ENCODE measurements at places on chromosomes 13 and 19.
A peak's percentile ranks its signal among the peaks of the same experiment; 100 is the strongest.

GRCh38 chr13:39612023-39612637 lies 9.1 kb upstream of the LHFPL6 start:
- peak; percentile 33 for DNase-seq

GRCh38 chr13:48977973-48978372 lies 2.3 kb downstream of the FNDC3A start:
- no peak for DNase-seq

GRCh38 chr19:47805313-47805712 lies 962 bp upstream of the TPRX1 start:
- DNase-seq = no peak

DNA sequence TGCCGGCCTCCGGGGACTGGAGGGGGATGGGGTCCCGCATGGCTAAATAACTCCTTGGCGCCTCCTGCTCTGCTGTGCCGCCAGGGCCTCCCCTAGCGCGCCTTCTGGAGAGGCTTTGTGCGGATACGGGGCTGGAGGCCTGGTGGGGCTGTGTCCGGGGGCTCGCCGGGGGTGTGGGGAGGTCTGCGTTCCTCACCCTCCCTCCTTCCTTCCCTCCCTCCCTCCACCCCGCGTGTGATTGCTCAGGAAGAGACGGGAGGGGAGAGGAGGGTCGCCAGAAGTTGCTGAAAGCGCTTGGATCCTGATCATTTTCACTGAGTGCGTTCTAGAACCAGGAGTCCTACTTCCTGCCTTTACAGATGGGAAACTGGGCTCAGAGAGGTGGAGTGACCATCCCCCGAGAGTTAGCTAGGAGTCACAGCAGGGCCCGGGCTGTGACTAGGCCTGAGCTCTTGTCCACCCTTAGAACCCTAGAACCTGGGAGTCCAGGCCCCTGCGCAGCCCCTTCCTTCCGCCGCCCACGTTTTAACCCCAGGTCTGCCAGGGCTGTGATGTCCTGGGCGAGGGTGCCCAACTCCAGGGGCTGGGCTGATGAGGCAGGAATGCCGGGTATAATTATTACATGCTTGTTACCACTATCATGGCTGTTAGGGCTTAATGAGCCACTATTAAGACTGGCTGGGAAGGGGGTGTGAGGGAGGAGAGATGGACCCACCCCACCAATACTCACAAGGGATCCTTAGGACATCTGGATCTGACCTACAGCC lies 782 bp upstream of the JUND start:
- no peak for DNase-seq

DNA sequence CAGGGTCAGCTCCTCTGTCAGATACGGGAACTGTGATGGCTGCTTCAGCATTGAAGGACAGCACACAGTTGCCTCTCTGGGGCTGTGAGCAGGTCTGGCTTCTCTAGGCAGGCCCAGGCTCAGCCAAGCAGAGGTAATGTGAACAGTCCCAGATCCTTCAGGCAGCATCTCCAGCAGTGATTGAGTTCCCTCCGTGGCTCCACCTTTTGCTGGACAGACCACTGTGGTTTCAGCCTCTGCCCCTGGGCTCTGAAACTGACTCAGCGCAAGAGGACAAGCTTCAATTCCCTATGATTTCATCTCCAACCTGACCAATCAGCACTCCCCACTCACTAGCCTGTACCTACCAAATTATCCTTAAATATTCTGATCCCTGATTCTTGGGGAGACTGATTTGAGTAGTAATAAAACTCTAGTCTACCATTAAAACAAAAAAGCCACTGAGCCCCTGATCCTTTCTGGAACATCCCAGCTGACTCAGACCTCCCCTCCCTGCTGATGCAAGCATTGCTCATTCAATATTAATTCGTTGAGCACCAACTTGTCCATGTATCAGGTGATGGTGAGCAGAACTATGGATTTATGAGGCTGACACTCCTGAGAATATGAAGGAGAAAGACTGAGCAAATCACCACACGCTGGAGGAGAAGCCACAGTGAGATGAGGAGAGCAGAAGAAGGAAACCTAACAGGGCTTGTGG lies 16.7 kb downstream of the GSX1 start:
- no peak for DNase-seq

GRCh38 chr13:50916701-50917184 lies 7.2 kb downstream of the RNASEH2B start:
- no peak for DNase-seq

- no peak for DNase-seq
Observed at GRCh38 chr19:28585796-28586195, 627.2 kb downstream of the UQCRFS1 start.

DNA sequence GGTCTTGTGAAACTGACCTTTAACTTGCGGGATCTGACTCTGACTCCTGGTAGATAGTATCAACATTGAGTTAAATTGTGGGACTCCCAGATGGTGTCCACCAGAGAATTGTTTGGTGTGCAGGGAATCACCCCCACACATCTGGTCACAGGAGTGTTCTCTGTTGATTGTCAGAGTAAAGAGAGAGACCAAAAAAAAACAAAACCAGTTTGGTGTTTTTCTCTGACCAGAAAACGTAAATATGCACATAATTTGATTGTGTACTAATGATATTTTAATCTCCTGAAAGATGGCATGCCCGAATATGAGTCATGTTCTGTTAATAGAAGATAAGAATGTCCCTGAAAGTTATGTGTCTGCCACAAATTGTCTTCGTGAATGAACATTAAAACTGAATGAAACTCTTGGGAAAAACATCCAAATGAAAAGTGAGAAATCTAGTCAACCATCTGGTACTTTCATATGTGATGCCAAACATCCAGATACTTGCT lies 118.5 kb upstream of the GPC6 start:
- no peak for DNase-seq

DNA sequence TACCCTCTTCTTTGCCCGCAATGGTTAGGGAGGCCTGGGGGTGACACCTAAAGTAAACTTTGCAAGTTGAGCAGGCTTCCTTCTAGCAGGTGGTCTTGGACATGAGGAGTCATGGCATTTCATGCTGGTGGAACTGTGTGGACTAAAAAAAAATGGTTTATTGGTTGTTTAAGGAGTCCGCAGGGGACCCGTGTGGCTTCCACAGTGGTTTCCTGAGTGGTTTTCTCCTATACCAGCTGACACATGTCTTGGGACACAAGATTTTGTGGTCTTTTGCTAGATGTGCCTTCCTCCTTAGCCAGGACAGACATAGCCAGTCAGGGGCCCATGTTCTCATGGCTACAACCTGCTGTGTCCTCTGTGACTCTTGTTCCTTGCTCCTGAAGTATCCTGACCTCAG lies 1.5 kb downstream of the ZNF543 start:
- DNase-seq = no peak

- DNase-seq = no peak
Observed at GRCh38 chr13:50675651-50676050, 167.8 kb downstream of the DLEU7 start.

- DNase-seq = no peak
Observed at GRCh38 chr13:75864718-75865117, 228.6 kb downstream of the LMO7 start.

DNA sequence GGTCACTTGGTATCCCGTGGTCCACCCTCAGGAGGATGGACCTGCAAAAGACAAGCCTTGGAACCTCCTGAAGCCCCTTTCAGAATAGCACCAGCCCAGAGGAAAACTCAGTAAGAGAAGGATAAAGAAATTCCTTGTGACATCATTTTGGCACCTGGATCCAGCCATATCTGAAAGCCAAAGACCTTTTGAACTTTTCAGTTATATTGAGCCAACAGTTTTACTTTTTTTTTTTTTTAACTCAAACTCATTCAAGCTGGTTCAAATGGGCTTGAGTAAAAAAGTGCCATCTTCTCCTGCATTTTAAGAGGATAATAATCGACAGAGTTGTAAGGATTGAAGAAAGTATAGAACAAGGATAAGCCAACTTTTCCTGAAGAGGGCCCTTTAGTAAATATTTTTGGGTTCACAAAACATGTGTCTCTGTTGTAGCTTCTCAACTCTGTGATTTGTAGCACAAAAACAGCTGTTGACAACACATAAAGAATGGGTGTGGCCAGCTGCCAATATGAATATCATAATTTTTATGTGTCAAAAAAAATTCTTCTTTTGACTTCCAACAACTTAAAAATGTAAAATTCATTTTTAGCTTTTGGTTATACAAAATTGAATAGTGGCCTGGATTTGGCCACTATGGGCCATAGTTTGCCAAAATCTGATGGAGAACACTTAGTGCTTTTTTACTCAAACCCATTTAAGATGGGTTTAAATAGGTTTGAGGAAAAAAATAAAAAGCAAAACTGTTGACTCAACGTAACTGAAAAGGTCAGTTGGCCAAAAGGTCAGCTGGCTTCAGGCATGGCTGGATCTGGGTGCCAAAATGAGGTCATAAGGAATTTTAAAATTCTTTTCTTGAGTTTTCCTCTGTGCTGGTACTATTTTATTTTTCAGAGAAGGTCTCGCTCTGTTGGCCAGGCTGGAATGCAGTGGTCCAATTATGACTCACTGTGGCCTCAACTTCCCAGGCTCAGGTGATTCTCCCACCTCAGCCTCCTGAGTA lies 50.7 kb downstream of the ACSBG2 start:
- DNase-seq = no peak

- DNase-seq = no peak
Observed at GRCh38 chr13:50613356-50613831, 230.1 kb downstream of the DLEU7 start.

- DNase-seq = no peak
Observed at GRCh38 chr19:4007836-4008539, 452 bp downstream of the PIAS4 start.

DNA sequence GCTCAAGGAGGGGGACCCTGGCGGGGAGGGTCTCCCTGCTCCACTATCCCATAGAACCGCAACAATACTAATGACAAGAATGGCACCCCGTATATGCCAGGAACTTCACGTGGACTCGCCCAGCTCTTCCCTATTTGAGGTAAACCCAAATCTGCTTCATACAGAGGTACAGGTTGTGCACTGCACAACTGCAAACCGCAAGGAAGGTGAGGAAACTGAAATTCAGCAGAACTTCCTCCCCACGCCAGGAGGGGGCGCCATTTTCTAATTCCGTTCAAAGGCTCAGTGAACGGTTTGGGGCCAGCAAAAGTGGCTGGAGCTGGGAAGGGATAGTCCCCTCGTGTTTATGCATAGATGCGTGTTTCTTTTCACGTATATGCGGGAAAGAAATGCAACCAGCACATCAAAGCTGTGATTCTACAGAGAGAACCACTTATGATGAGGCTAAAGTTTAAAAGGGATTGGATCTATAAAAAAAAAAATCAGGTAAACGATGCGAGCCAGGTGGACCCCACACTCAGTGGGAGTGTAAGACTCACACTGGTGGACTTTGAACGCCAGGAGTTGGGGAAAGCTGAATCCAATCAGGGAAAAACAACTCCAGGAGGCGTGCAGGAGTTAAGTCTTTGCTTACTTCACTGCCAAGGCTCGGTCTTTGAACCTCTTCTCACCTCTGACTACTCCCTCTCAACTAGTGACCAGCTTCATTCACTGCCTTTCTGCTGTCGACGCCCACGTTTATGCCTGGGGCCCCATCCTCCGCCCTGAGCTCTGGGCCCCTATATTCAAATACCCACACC lies 20.3 kb downstream of the C19orf81 start:
- DNase-seq = no peak

GRCh38 chr13:30134578-30134977 lies 172.8 kb downstream of the KATNAL1 start:
- no peak for DNase-seq

- DNase-seq = no peak
Observed at GRCh38 chr13:40101708-40102359, 446.4 kb downstream of the COG6 start.

- DNase-seq = no peak
Observed at GRCh38 chr13:109604894-109605293, 181.5 kb downstream of the IRS2 start.

DNA sequence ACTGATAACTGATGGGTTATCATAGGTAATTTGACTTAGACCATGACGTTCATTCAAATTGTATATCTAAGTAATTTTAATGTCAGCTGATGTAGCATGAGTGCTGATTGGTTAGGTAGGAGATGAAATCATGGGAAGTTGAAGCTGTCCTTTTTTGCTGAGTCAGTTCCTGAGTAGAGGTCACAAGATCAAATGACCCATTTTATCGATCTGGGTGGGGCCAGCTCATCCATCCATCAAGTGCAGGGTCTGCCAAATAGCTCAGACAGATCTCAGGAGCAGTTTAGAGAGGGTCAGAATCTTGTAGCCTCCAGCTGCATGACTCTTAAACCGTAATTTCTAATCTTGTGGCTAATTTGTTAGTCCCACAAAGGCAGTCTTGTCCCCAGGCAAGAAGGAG lies 35.3 kb upstream of the CD177 start:
- no peak for DNase-seq

- DNase-seq = no peak
Observed at GRCh38 chr19:49687566-49688316, 1.7 kb upstream of the ADM5 start.

- no peak for DNase-seq
Observed at GRCh38 chr13:36062249-36062648, 68.9 kb downstream of the DCLK1 start.

GRCh38 chr19:45098521-45099466 lies 5.8 kb downstream of the PPP1R37 start:
- DNase-seq = no peak

- DNase-seq = peak; percentile 42
Observed at GRCh38 chr19:1568320-1569019, at the start of gene MEX3D. Gene MEX3D (minus strand): TSS chr19:1568325. CDS start chr19:1568058, 267 bp downstream.

DNA sequence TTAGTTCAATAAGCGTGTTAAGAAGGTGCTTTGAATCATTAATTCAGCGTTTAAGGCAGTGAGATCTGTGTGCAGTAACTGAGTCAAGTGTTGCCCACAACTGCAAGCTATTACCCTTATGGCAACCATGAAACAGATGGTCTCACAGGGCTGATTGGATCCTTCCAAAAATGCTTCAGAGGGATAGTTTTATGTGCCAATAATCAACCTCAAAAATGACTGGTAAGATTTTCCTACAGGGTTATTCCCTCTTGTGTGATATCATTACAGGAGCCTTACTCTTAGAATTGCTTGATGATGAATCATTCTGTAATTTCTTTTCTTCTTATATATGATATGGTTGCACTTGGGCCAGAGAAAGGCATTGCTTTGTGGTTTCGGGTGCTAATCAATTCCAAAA lies 1299.2 kb upstream of the ATXN8OS start:
- no peak for DNase-seq

GRCh38 chr13:24274452-24275021 lies 34.8 kb upstream of the C1QTNF9 start:
- peak; percentile 50 for DNase-seq

GRCh38 chr19:28667348-28667977 lies 545.5 kb downstream of the UQCRFS1 start:
- no peak for DNase-seq

GRCh38 chr19:33510462-33511194 lies 11.0 kb downstream of the PEPD start:
- no peak for DNase-seq

DNA sequence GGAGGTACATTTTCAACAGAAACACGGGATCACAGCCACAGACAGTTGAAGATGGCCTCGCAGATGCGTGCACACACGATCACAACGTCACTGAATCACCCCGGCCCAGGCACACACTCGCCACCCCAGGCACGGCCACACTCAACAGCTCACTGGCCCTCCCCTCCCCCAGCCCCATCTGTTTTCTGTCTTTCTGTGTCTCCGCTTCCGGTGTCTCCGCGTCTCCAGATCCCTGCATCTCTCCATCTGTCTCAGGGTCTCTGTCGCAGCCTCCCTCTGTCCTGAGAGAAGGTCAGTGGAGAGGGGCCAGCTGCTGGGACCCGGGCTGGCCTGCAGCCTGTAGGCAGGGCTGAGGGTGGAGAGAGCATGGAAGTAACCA lies 3.8 kb upstream of the ATP1A3 start:
- DNase-seq = no peak

- no peak for DNase-seq
Observed at GRCh38 chr13:112724788-112725345, 35.0 kb downstream of the ATP11A start.
